ENCODE measurements at places on chromosomes 11 and 22.

- DNase-seq: no peak
- no peaks in the 10 kb centered on the region for H3K36me3 ChIP-seq
- peak overlapping the region; percentile 88 for H3K4me3 ChIP-seq
- H3K27ac ChIP-seq: peak overlapping the region; percentile 94
- H3K4me1 ChIP-seq: peaks cover 23% of the 10 kb centered on the region
- no peaks in the 10 kb centered on the region for H3K27me3 ChIP-seq
Observed at GRCh38 chr22:40637183-40638150, 948 bp upstream of the MRTFA start.

DNA sequence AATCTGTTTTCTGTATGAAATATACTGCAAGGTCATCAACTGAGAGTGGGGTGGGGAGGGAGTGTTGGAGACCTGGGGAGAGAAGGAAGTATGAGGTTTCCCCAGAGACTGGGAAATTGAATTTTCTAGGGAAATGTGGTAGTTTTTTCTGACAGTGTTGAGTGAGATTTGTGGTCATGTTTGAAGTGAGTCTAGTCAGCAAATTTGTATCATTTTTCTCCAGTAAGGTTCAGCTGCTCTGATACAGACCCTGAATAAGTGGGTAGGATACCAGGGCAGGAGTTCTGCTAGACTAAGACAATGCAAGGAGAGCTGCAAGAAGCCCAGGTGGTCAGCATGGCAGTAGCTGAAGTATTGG lies 112.0 kb downstream of the PKNOX2 start:
- no peak overlapping the region for H3K4me3 ChIP-seq
- H3K36me3 ChIP-seq: no peaks in the 10 kb centered on the region
- DNase-seq: no peak
- H3K27ac ChIP-seq: no peak overlapping the region

GRCh38 chr11:96338910-96339705 lies 3.9 kb downstream of the MAML2 start:
- no peaks in the 10 kb centered on the region for H3K27me3 ChIP-seq
- H3K36me3 ChIP-seq: peaks cover 12% of the 10 kb centered on the region
- H3K27ac ChIP-seq: peak overlapping the region; percentile 94

DNA sequence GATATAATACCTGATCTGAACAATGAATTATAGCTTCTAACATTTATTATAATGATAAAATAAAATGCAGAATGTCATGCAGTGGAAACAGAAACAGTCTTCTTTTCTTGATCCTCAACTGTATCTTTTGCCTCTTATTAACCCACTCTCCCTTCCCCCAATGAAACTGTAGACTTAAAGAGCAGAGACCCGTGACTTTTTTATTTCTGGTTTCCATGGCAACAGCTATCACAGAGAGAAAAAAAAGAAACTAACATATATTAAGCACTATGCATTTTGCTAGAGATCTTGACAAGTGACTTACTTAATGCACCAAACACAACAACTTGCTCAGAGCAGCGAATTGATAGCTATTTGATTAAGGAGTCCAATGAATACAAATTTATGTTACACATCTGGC lies 69.3 kb downstream of the RAB38 start:
- no peak overlapping the region for H3K4me3 ChIP-seq
- no peak overlapping the region for H3K27ac ChIP-seq
- peaks cover 23% of the 10 kb centered on the region for H3K4me1 ChIP-seq
- no peaks in the 10 kb centered on the region for H3K27me3 ChIP-seq
- DNase-seq: no peak

- H3K27me3 ChIP-seq: no peaks in the 10 kb centered on the region
- H3K27ac ChIP-seq: no peak overlapping the region
- H3K36me3 ChIP-seq: peaks cover 85% of the 10 kb centered on the region
- DNase-seq: no peak
- peaks cover 24% of the 10 kb centered on the region for H3K4me1 ChIP-seq
- no peak overlapping the region for H3K4me3 ChIP-seq
Observed at GRCh38 chr11:68524213-68524612, 63.7 kb downstream of the PPP6R3 start.

DNA sequence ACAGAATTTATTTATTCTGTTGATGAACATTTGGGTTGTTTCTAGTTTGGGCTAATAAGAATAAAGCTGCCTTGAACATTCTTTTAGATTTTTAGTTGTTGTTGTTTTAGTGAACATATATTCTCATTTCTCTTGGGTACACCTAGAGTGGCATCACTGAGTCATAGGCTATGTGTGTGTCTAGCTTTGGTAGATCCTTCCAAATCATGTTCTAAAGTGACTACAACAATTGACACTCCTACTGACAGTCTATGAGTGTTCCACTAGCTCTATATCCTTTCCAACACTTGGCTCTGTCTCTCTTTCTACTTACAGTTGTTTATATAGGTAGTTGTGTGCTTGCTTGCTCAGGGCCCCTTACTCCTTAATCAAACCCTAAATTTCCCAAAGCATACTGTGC lies 346.0 kb upstream of the NCAM1 start:
- H3K36me3 ChIP-seq: no peaks in the 10 kb centered on the region
- DNase-seq: no peak
- no peak overlapping the region for H3K27ac ChIP-seq
- peaks cover 35% of the 10 kb centered on the region for H3K4me1 ChIP-seq
- no peaks in the 10 kb centered on the region for H3K27me3 ChIP-seq

GRCh38 chr11:71488681-71489270 lies 35.8 kb downstream of the NADSYN1 start:
- peaks cover 74% of the 10 kb centered on the region for H3K36me3 ChIP-seq
- DNase-seq: no peak
- H3K4me3 ChIP-seq: no peak overlapping the region
- H3K27ac ChIP-seq: no peak overlapping the region

- H3K27ac ChIP-seq: no peak overlapping the region
- no peak for DNase-seq
- no peaks in the 10 kb centered on the region for H3K4me1 ChIP-seq
- peaks cover 14% of the 10 kb centered on the region for H3K36me3 ChIP-seq
- no peaks in the 10 kb centered on the region for H3K27me3 ChIP-seq
Observed at GRCh38 chr22:46429325-46429853, 93.9 kb downstream of the TRMU start.

DNA sequence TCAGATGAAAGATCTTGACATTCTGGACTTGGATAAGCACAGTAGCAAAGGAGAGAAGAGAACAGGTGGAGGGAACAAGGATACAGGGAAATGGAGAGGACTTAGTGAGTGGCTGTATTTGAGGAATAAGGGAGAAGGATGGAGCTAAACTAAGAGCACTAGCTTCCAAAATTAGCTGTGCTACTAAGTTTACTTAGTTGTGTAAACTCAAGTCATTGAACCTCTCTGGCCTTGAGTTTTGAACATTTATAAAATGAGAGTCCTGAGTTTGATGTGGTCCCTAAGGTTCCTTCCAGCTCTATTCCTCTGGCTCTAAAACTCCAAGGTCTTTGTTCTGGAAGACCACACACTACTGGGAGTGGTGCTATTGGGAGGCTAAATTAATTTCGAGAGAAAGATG lies 100.7 kb downstream of the TRIM44 start:
- no peaks in the 10 kb centered on the region for H3K27me3 ChIP-seq
- H3K36me3 ChIP-seq: peaks cover 14% of the 10 kb centered on the region

DNA sequence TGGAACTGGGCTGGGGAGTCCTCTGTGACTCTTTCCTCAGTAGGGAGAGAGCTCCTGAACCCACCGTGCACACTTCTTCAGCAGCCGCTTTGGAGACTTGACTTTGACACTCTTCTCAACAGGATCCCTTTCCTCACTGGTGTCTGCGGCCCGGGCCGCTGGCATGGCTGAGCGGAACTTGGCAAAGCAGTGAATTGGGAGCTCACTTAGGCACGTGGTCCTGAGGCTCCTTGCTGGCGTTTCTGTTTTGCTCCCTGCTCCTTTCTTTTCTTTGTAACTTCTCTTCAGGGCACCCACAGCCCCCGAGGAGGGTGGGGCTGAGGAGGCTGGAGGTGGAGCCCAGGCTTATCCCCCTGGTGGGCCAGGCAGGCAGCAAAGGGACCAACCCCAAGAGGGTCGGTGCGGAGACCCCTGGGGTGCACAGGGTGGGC lies 8.4 kb upstream of the KCNQ1OT1 start:
- H3K27me3 ChIP-seq: peaks cover 22% of the 10 kb centered on the region
- H3K4me1 ChIP-seq: no peaks in the 10 kb centered on the region
- DNase-seq: no peak
- H3K27ac ChIP-seq: no peak overlapping the region
- H3K4me3 ChIP-seq: no peak overlapping the region
- H3K36me3 ChIP-seq: no peaks in the 10 kb centered on the region

- no peak for DNase-seq
- no peak overlapping the region for H3K4me3 ChIP-seq
- no peaks in the 10 kb centered on the region for H3K4me1 ChIP-seq
- no peaks in the 10 kb centered on the region for H3K27me3 ChIP-seq
Observed at GRCh38 chr11:23211221-23211620, 350.9 kb upstream of the CCDC179 start.

DNA sequence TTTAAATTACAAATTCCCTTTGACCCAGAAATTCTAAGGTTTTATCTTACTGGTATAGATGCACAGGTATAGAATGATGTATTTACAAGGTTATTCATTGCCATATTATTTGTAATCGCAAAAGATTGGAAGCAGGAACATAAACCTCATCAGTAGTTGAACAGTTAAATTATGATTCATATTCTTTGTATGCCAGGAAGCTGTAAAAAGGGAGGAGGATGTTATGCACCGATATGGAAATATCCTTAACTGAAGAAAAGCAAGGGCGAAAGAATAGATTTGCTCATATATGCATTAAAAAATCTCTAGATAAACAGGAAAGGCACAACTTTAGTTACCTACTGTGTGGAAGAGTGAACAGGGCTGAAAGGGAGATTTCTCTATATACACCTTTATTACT lies 36.7 kb downstream of the PPFIA1 start:
- DNase-seq: peak; percentile 4
- peak overlapping the region; percentile 35 for H3K27ac ChIP-seq
- H3K36me3 ChIP-seq: peaks cover 45% of the 10 kb centered on the region
- peaks cover 16% of the 10 kb centered on the region for H3K4me1 ChIP-seq

GRCh38 chr22:35660291-35661127 lies 12.3 kb downstream of the APOL6 start:
- no peaks in the 10 kb centered on the region for H3K27me3 ChIP-seq
- no peak overlapping the region for H3K27ac ChIP-seq
- no peaks in the 10 kb centered on the region for H3K4me1 ChIP-seq
- no peak overlapping the region for H3K4me3 ChIP-seq

DNA sequence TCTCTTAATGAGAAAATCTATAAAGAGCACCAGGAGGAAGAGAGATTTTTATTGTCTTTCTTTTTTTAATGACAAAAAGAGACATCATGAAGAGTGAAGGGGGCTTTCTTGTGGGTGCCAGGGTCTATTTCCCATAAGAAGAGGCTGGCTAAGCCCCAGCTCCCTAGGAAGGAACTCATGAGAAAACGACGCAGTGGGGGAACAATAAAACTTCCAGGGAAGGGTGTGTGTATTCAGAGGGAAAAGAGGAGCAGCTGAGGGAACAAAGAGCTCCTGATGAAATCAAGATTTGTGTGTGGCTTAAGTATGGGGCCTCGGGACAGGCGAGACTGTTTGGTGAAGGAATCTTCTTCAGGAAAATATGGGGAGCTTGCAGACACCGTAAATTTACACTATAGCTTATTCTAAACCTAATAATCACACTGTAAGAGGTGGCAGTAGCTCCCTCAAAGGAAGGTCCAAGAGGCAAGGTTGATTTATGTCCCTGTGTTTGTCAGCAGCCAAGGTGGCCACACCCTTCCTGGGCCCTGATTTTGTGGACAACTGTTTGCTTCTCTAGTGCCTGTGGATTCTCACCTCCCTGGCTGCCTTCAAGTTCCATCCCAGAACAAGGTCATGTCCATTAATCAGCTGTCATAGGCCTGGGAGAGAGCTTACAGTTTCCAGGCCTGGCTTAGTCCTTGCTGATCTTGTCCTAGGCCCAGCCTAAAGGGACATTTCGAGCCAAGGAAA lies 615.7 kb downstream of the INSC start:
- H3K27me3 ChIP-seq: peaks cover 44% of the 10 kb centered on the region
- no peaks in the 10 kb centered on the region for H3K36me3 ChIP-seq
- H3K4me1 ChIP-seq: no peaks in the 10 kb centered on the region

- no peak for DNase-seq
- no peak overlapping the region for H3K27ac ChIP-seq
Observed at GRCh38 chr11:93890391-93891051, 40.1 kb upstream of the VSTM5 start.

DNA sequence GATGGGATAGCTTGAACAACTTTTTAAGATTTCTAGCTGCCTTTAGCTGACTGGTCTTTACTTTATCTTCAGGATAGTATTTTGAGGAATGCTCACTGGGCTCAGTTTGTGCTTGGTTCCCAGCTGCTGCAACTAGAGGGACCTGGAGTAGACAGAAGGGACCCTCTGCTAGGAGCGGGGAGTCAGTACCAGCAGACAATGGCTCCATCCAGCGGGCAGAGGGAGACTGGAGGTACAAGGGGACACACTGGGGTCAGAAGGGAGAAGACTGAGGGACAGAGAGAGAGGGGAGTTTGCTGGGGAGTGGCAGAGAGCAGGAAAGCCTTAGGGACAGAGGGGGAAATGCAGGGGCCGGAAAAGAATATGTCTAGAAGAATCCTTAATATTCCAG lies 22.0 kb upstream of the ACER3 start:
- peaks cover 5% of the 10 kb centered on the region for H3K4me1 ChIP-seq
- no peaks in the 10 kb centered on the region for H3K36me3 ChIP-seq
- H3K4me3 ChIP-seq: no peak overlapping the region
- peaks cover 17% of the 10 kb centered on the region for H3K27me3 ChIP-seq
- DNase-seq: peak; percentile 39

GRCh38 chr11:66787934-66788758 lies 55.1 kb upstream of the RCE1 start:
- H3K4me3 ChIP-seq: no peak overlapping the region
- H3K27me3 ChIP-seq: no peaks in the 10 kb centered on the region
- H3K4me1 ChIP-seq: no peaks in the 10 kb centered on the region
- no peak for DNase-seq
- no peak overlapping the region for H3K27ac ChIP-seq
- H3K36me3 ChIP-seq: peaks cover 23% of the 10 kb centered on the region

DNA sequence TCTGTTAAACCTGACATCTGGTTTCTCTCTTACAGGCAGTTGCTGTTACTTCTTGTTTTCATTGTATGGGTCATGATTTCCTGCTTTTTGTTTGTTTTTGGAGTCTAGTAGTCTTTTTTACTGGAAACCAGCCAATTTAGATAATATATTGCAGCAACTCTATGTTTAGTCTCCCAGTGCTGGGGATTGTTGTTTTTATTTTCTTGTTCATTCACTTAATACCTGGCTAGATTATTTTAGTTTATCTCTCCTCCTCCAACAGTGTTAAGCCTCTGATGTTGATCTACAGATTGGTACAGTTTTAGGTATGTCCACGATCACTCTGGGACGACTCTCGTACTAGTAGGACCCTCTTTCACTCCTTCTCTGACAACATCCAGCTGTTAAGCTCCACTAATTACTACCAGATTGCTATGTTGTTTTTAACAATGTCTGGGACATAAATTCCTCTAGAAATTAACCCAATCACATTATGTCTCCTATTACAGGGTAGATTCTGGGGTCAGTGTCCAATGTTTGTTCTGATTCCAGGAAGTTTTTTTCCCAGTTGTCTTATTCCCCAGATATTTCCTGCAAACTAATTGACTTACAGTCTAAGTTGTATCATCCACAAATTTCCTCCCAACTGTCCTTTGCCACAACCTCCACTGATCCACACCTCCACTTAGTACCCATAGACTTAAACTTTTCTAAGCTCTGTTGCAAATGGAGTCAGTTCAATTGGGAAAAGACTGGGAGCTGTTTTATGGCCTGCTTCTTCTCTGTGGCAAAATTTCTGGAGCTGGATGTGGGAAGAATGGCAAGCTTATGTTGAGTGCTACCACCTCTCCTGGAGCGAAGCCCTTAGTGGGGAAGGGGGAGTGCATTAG lies 1280.6 kb upstream of the CNTN5 start:
- no peak overlapping the region for H3K4me3 ChIP-seq
- H3K36me3 ChIP-seq: no peaks in the 10 kb centered on the region
- peak overlapping the region; percentile 83 for H3K27ac ChIP-seq
- H3K27me3 ChIP-seq: no peaks in the 10 kb centered on the region
- peaks cover 23% of the 10 kb centered on the region for H3K4me1 ChIP-seq

All from MCF 10A (cell line).